ENCODE measurements at places on chromosomes 1 and 21.

GRCh38 chr1:5651964-5652821 lies 340.0 kb downstream of the NPHP4 start:
- DNase-seq: no peak

- no peak for DNase-seq
Measured at GRCh38 chr1:150102986-150103385, 35.4 kb downstream of the VPS45 start.

DNA sequence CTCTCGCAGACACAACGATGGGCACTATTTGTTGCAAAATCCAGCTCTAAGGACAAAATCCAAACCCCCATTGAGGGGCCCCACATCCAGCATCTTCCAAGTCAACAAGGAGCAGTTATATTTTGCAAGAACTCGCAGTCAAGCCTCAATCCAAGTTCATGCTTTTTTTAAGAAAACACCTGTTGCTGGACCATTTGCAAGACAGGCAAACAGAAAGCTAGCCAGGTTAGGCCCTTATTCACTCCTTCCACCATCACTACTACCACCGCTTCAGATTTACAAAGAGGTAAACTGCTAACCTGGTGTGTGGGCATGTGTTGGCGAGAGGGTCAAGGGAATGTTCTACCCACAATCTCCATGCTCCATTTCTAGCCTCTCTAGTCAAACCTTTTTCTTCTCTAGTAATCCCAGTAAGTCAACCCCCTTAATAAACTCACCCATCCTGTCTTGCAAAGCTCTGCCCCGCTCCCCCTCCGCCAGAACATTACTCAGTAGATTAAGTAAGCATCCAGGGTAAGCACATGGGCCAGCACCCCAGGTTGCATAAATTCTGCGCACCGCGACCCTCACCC lies 703 bp downstream of the ERI3 start:
- DNase-seq: no peak

DNA sequence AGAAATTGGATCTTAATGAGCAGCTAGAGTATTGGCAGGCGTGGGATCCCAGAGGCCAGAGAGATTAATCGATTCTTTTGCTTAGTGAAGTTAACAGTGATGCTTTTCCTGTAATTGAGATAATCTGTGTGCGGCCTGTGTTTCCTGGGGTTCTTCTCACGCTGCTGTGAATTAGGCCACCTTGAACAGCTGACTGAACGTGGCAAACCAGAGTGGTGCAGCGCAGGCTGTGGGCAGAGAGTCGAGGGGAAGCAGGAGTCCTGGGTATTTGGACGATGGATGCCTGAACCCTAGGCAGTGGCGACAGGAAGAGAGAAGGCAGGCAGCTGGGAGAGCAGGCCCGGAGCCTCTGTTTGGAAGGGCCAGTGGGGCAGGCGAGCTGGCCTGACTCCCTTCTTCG lies 51.7 kb downstream of the RYR2 start:
- no peak for DNase-seq

DNA sequence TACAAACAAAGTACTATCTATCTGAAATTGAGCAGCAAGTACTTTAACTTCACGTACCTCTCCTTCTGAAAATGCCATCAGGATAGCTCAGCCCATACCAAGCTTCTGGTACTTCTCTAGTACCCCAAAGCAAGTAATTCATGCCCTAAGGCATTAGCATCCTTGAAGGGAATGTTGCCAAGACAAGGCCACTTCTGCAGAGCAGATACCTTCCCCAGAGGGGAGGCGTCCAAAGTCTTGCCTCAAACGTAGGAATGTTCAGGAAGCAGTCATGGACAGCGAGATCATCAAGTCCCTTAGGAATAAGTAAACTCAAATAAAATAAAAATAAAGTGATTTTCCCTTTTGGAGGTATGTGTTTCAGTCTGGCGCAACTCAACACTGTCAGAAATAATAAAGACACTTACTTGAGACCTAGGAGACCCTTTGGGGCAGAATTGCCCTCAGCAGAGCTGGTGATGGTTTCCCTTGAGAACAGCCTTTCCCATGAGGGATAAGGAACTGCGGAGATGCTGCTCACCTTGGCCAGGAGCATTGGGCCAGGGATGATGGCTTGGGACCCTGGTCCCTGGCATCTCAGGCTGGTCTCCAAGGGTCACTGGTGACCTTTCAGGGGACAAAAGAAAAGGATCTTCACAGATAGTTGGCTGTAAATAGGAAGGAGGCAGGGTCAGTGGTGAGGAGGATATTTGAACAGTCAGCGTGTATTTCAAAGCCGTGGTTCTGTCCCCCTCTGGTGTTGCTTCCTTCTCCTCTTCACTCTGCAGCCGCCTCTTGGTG lies 522.9 kb downstream of the KIF26B start:
- DNase-seq: no peak
